Amniotic stem cell (primary cell): ENCODE measurements at places on chromosomes 7 and 10.

- DNase-seq, result no peak
Observed at GRCh38 chr10:35059481-35059880, 30.7 kb downstream of the CUL2 start.

DNA sequence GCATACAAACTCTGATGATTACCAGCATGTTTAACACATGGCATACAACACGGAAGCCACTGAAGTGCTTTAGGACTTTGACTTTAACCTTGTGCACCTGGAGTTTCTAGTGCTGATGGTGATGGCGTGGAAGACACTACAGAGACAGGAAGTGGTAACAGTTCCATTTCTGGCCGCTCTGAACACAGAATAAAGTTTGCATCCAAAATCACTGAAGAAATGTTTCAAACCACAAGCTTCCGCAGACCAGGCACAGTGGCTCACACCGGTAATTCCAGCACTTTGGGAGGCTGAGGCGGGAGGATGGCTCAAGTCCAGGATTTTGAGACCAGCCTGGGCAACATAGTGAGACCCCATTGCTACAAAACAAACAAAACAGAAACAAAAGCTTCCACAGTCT, 40.3 kb upstream of the TNPO3 start:
- no peak for DNase-seq

DNA sequence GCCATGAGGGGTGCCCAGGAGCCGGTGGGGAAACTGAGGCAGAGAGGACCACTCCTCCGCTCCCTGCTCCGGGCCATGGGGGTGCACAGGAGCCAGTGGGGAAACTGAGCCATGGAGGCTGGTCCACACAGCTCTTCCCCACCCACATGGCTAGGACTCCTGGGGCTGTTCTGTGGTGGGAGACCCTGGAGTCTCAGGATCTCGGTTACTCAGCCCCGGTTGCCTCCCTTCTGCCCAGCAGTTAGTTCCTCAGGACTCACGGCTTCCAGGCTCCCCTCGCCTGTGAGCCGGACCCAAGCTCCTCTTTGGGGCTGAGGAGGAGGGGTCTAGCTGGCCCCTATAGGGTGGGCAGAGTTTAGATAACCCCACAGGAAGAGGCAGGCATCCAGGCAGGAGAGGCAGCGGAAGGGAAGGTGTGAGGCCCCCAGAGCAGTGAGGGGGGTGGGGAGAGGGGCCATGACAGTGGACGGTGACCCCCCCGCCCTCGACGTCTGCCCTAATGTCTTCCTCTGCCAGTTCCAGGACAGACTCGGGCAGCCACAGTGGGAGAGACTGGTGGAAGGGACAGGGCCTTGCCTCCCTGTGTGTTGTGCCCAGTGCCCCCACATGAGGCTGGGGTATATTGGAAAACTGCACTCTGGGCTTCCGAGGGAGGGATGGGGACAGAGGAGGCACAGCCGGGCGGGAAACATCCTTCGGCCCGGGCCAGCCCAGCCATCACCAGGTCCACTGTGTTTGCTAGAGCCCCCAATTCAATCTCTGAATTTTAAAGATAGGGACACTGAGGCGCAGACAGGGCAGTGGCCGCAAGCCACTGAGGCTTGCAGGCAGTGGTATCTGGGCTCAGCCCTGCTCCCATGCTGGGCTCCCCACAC, 4.3 kb downstream of the ELFN1 start:
- DNase-seq, result no peak

DNA sequence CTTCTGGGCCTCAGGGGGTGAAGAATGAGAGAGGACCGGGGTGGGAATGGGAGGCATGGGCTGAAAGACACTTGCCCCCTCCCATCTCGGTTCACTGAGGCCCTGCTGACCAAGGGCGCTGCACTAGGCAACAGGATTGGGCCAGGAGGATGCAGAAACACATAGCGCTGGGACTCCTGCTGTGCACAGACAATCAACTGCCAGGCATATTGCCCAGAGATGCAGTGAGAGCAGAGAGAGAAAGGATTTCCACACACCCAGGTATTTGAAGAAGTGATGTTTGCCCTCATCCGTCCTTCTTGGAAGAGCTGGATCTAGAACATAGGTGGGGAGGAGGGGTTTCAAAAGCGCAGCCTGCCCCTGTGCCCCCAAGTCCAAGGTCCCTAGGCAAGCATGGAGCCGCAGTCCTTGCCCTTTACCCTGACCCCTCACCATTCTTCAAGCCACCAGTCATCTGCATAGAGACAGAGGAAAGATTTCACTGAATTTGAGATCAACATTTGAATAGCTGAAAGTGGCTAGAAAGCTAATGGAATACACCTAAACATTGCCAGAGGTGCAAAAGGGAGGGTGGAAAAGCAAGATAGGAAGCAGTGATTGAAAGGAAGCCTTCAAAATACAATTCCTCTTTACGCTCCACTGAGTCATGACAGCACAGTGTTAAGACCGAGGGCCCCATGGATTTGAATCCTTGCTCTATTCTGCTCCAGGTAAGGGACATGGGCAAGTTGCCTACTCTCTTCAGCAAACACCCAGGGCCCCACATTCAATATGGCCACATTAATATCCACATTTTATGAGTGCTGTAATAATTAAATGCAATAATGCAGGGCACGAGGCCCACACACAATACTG, 44.2 kb upstream of the TNS3 start:
- DNase-seq, result no peak

- no peak for DNase-seq
Observed at GRCh38 chr10:25828475-25828874, 105.6 kb upstream of the MYO3A start.

DNA sequence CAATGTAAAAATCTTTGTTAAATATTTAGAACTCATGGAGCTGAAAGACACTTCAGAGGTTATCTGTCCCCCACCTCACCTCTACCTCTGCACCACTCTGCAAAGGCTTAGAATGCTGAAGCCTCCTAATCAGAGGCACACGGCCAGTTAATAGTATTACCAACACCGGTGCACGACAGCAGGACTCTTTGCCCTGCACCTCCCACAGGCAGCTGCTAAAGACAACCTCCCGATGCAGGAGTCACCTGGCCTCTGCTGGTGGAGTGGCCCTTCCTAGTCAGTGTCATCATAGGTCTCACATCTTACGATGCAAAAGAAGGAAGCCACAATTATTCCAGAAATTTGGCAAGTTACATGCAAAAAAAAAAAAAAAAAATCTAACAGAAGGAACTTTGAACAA, 66.6 kb upstream of the MGMT start:
- no peak for DNase-seq

- DNase-seq, result no peak
Observed at GRCh38 chr10:14180911-14181566, 149.7 kb downstream of the FRMD4A start.

- DNase-seq, result no peak
Observed at GRCh38 chr10:43284341-43284910, 17.6 kb upstream of the RASGEF1A start.

DNA sequence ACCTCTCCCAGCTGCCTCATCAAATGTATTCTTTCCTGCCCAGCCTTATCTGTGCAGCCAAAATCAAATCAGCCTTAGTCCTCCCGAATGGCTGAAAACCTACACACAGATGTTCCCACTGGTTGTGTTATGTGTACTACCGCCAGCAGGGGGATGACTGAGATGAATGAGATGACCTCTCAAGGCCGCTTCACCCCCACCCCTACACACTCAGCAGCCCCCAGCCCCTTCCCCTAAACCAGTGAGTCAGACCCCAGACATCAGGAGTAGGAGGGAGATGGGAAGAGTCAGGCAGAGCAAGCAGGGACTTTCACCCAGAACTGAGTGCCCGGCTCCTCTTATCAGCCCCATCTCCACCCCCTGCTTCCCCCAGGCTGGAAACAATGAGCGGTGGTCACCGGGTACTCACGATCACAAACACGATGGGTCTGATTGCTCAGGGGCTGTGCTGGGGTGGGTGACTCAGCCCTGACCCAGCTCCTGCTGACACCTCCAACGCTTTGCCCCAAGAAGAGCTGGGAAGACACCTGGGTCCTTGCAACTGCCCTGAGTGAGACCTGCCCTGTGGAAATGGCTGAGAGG, 6.5 kb upstream of the C10orf105 start:
- DNase-seq, result no peak

GRCh38 chr7:41093141-41093540, 609.7 kb downstream of the INHBA start:
- DNase-seq, result no peak

DNA sequence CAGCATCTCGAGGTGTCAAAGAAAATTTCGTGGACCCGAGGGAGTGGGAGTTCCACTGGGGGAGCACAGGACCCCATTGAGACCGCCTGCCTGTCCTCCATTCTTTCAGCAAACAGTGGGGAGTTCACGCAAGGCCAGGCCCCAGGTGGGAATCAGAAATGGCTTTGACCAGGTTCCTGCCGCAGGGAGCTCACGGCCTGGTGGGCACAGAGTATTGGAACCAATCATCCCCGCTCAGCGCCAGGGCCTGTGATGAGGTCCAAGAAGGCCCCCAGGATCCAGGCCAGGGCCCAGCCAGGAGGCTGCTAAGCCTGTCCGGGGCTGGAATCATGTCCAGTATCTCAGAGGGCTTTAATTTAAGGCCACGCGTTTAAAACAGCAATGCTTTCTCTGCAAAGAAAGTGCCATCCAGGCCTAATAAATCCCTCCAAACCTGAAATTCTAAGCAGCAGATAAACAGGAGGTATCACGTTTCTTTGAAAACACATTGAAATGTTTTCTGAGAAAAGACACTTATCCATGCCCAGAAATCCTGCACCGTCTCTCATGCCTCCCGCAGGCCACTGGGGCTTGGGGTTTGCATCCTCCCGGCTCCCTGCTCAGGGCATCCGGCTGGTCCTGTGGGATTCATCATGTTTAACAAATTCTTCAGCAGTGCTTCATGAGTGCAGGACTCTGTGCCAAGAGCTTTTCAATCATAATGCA, 125.7 kb downstream of the OAT start:
- no peak for DNase-seq

- DNase-seq, result peak; percentile 16
Observed at GRCh38 chr7:85454904-85455303, 268.0 kb upstream of the SEMA3D start.

DNA sequence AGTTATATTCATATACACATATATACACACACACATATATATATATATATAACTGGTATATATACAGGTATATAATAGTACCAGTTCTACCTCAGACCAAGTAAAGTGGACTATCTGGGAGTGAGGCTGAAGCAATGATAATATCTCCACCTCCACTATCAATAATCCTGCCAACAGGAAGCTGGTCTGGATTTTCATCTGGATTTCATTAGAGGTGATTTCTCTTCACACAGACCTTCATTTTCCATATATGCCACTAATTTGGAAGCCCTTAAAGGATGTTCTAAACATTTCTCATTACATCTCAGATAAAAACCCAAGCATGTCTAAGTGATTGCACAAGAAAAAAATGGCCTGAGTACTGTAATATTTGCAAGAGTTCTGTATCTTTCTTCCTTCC, 1.7 kb upstream of the SLC35B4 start:
- no peak for DNase-seq

- DNase-seq, result no peak
Observed at GRCh38 chr10:38605153-38605661, 511.1 kb downstream of the ZNF37A start.
